KBM-7 (cell line): ENCODE measurements at places on chromosomes 12 and 14.

DNA sequence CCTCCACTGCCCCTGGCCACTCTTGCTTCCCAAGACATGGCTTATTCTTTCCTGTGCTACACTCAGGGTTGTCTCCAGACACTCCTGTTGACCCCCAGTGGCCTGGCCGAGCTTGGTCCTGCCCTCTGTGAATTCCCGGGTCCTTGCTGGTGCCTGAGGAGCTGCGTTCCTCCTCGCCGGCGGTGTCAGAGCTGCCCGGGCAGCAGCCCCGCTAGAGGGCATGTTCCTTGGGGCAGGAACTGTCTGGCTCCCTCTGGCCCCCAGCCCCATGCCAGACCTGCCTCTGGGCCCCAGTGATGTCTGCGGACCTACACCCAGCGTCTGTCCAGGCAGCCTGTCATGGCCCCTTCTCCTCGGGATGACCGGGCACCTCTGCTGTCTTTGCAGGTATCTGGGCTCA, 68.4 kb downstream of the AACS start:
- DNase-seq: no peak

GRCh38 chr14:88616697-88617096, 53.9 kb downstream of the ZC3H14 start:
- no peak for DNase-seq

DNA sequence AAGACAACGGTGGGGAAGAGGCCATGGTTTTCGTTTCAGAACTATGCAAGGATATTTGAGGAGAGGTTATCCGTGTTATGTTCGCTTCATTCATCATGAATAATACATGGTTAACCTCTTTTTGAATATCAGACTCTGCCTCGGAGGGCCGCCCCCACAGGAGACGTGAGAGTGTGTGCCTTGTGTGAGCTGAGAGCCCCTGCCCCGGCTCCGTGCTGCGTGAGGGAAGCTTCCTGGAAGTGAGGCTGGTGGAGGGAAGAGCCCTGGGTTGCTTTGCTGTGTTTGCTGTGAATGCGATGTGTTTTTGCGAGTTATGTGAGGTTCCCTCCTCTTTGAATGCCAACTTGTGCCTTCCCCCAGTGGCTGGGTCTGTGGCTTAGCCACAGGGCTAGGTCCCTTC, 146.0 kb upstream of the RTL1 start:
- no peak for DNase-seq

GRCh38 chr12:12157424-12157823, 86.7 kb downstream of the BCL2L14 start:
- no peak for DNase-seq

- no peak for DNase-seq
Measured at GRCh38 chr14:94936401-94936892, 166.5 kb upstream of the GSC start.

DNA sequence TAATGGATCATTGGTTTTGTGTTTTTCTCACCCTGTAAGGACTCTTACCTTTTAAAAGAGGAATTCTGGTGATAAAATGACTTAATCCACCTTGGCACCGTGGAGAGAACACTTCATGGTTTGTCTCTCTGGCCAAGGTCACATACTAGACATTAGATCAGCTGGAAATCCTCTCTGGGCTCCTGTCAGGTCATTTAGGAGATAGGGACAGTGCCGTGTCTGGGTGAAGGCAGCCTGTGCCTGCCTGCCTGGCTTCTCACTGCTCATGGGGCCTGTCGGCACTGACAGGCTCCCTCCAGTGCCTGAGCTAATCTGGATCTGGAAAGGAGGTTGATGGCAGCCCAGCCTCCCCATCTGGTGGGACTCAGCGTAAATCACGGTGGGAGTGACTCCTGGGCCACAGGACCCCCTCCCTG, 5.7 kb downstream of the CRADD start:
- DNase-seq: no peak

DNA sequence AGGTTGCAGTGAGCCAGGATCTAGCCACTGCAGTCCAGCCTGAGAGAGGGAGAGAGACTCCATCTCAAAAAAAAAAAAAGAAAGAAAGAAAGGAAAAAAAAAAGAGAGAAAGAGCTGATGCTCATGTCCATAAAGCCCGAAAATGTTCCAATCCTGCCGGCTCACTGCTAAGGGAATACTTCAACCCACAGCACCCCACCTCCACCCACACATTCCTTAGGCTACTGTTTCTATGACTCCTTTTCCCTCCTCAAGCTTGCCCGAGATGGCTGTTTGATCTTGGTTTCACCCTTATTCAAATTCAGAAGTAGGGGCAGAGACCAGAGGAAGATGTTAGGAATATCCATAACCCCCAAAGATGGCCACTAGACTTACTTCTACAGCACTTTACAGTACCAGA, 59.5 kb upstream of the RASSF3 start:
- DNase-seq: no peak

DNA sequence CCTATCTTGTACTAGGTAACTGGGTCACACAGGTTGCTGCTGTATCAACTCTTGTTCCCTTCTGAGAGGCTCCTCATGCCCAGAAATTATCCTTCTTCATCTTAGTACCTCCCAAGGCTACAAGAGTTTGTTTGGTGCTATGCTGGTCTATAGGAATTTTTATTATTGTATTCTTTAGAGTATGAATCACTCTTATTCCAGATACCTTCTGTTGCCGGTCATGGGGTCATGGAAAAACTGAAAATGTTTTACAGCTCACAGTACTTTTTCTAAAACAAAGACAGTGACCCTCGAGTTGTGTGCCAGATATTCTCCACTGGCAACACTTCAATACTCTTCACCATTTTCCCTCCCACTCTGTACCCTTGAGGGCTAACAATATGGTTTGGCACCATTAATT, 1598.0 kb upstream of the TMEM132C start:
- DNase-seq: no peak

- no peak for DNase-seq
Measured at GRCh38 chr14:68203871-68204270, 384.3 kb downstream of the RAD51B start.

DNA sequence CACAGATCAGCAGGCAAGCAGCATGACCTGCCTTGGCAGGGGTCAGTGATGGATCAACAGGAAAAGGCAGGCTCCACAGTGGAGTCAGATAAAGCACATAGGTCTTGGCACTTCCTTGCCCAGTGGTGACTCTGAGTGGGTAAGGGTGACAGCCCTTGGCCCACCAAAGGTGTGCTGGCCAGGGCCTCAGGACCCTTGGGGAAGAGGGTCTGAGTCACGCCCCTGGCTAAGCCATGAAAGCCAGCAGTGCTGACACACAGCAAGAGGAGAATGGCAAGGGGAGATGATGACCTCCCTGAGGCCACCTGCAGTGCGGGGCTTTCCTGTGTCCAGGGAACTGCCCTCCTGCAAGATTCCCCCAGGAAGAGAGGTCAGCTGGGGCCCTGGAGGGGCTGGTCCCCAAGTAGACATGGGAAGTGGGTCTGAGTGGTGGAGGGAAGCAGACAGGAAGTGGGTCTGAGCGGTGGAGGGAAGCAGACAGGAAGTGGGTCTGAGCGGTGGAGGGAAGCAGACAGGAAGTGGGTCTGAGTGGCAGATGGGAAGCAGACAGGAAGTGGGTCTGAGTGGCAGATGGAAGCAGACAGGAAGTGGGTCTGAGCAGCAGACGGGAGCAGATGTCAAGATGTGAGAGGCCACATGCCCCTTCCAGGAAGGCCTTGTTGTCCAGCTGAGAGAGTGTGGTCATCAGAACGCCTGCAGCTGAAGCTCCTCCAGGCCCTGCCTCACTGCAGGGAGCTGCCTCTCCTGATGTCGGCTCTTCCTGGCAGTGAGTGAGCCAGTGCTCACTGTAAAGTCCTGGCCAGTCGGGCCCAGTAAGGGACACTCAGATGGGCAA, 34.8 kb downstream of the DIO3 start:
- DNase-seq: peak; percentile 29

- DNase-seq: no peak
Measured at GRCh38 chr14:60179431-60179869, 14.3 kb upstream of the DHRS7 start.

GRCh38 chr14:102159841-102160240, 20.1 kb downstream of the WDR20 start:
- no peak for DNase-seq

GRCh38 chr14:50943943-50944646, at the start of gene PYGL:
PYGL (minus strand) TSS chr14:50944483; CDS start chr14:50944403, 80 bp downstream.
- DNase-seq: peak; percentile 84

DNA sequence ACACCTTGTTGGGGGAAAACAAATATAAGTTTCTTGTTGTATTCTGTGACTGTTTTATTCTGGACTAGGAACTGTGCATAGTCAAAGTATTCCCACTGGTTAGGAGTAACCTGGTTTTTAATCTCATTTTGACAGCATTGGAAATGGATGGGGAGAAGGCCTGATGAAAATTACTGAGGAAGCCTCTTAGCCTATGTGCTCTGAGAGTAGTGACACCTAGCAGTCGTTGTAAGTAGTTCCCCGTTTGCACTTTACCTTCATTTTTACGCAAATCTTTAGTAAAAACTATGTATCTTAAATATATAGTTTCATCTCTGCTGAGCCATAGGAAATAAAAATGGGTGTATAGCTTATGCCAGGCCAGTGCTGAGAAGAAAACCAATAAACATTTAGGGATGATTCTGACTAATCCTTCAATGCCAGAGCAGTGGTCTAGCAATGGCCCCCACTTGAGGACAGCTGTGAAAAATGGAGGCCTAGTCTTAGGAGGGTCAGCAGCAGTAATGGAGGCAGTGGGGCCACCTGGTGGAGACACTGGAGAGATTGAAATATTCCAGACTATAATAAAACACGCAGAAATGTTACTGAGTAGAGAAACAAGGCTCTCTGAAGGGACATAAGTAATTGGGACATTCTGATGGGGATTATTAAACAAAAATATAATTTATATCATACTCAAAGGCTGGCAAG, 133.2 kb upstream of the NOVA1 start:
- peak; percentile 7 for DNase-seq

GRCh38 chr14:68085742-68086141, 266.2 kb downstream of the RAD51B start:
- no peak for DNase-seq

DNA sequence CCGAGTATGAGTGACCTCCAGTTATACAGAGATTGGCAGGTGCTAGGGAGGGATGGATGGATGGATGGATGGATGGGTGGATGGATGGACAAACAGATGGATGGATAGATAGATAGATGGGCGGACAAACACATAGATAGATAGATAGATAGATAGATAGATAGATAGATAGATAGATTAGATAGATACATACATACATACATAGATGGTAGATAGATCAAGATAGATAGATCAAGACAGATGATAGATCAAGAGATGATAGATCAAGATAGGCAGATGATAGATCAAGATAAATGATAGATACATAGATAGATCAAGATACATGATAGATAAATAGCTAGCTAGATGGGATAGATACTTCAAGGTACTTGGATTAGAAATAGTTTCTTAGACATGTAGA, 18.6 kb upstream of the RFLNA start:
- no peak for DNase-seq

DNA sequence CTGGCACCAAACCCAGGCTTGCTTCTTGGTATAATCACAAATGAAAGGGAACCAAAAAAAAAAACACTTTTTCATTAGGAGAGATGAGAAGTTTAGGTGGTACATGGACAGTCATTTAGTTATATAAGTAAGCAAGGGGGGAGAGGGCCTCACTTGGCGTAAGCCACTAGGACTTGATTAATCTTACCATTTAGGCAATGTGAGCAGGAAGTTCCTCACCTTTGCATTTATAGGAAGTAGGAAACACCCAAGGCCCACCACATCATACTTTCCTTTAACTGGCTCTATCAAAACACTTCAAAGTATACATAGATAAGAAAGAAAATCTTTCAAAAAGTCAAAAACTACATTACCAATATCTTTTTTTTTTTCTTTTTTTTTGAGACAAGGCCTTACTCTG, 6.7 kb upstream of the RPS6KA5 start:
- DNase-seq: no peak

GRCh38 chr12:104249017-104249416, 33.4 kb downstream of the TXNRD1 start:
- no peak for DNase-seq

GRCh38 chr14:54556535-54556934, 10.4 kb upstream of the SAMD4A start:
- DNase-seq: no peak

GRCh38 chr14:35374263-35374712, 30.3 kb downstream of the NFKBIA start:
- no peak for DNase-seq

GRCh38 chr14:92544051-92544720, 30.6 kb downstream of the RIN3 start:
- no peak for DNase-seq

- no peak for DNase-seq
Measured at GRCh38 chr14:102565959-102566358, 26.5 kb upstream of the RCOR1 start.

DNA sequence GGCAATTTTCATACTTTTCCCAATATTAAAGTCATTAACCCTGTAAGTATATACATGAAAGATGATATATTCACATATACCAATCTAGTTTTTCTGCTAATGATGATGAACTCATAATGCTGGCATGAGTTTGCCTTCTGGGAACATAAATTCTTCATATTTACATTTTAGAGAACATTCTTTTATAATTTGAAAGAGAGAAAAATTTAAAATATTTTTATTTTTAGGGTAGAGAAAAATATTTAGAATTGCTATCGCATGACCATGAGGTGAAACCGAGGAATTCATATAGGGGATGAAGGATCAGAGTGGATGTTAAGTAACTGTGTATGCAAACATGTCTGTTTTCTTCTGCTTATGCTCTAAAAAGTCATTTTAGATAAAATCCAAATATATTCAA, 825.3 kb upstream of the FLRT2 start:
- DNase-seq: no peak

GRCh38 chr12:131135311-131135785, 181.6 kb downstream of the ADGRD1 start:
- DNase-seq: no peak

DNA sequence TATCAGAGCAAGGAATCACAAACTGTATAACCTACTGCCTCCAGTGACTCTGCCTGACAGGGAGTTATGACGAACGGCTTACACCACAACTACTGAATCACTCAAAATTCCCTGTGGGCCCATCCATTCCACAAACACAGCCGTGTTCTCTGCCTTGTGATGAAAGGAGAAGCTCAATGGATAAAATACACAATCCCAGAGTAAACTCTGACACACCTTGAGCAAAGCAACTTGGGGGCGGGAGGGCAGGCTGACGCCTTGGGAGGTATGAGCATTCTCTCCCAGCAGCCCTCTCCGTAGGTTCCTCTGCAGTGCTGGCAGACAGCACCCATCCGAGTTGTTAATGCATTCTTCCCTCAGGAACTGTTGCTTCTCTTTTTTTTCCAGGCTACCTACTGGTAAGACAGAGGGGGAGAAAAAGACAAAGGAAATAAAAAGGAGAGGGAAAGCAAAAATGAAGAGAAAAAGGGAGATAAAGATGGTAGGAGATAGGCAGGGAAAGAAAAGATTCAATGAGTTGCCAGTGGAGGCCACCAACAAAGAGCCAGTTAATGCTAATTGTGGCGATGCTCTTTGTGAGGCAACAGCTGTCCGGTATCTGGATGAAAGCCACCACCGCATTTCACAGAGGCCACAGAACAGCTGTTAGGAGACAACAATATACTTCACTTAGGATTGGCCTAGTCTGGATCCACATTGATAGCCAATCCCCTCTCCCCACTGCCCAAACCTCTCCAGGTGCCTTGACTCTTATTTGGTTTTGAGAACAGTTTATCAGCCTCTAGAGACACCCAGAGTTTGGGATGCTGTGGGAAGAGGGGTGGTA, 4.7 kb upstream of the DIO2 start:
- DNase-seq: no peak

GRCh38 chr14:99512571-99513182, 31.5 kb downstream of the CCNK start:
- DNase-seq: no peak
